Prostate gland (tissue), 2 donors: ENCODE measurements at places on chromosomes 16 and 17.
A peak's percentile ranks its signal among the peaks of the same experiment; 100 is the strongest.

- no peak for DNase-seq
Observed at GRCh38 chr16:51163366-51163765, 12.3 kb upstream of the SALL1 start.

GRCh38 chr17:79996291-79996690, 39.4 kb downstream of the TBC1D16 start:
- no peak for DNase-seq

GRCh38 chr17:12027658-12028057, 7.0 kb downstream of the MAP2K4 start:
- no peak for DNase-seq

- no peak for DNase-seq
Observed at GRCh38 chr17:58671969-58672368, 19.9 kb downstream of the TEX14 start.

GRCh38 chr17:27354051-27354490, 60.2 kb downstream of the WSB1 start:
- no peak for DNase-seq

DNA sequence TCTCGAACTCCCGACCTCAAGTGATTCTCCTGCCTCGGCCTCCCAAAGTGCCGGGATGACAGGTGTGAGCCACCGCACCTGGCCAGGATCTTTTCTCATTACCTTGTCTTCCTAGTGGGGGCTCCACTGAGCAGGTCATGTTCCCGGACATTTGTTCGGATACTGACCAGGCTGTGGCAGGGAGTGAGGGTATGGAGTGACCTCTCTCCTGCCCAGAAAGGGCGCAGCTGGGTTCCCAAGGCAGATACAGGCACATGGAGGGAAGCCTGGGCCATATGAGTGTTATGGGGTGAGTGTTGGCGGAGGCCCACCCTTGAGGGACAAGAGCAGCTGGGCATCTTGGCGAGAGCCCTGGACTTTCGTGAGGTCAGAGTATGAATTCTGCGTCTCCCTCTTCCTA, 5.5 kb downstream of the SERPINF1 start:
- DNase-seq: no peak

DNA sequence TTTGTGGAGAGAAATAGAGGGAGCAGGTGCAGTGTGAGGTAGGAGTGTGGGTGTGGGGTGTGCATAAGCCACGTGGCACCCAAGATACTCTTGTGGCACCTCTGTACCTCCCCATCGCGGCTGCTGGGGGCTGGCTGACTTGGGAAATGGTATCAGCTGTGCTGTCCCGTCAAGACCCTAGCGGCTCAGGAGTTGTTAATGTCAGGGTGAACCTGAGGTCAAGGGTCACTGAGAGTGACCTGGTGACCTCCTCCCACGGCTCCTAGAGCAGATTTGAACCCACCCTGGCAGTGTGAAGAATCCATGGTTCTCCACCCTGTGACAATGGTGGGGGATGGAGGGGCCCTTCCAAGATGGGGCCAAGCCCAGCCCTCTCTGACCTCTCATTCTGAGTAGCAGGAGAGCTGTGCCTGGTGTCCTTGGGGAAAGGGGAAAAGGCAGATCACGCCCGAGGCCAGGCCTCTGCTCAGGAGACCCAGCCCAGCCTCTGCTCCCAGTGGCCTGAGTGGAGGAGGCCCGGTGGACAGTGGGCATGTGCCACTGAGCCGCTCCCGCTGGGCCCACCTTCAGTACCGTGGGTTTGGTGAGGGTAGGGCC, 3.0 kb upstream of the WFIKKN2 start:
- no peak for DNase-seq

DNA sequence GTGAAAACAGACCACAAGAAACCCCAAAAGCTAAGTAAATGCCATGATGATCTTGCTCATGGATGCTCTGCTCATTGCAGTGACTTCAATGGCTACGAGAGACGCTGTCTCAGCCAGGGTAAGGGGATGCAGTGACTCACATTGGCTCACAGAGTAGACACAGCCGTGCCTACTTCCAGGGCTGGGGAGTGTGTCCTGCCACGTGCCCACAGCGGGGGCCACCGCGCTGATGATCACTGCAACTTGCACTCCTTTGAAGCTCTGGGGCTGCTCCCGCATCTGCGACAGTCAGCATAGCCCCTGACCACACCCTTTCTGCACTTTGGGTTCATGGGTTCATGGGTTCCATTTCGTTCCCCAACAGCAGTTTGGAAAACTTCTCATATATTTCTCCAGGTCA, 231.4 kb upstream of the RPL38 start:
- no peak for DNase-seq

DNA sequence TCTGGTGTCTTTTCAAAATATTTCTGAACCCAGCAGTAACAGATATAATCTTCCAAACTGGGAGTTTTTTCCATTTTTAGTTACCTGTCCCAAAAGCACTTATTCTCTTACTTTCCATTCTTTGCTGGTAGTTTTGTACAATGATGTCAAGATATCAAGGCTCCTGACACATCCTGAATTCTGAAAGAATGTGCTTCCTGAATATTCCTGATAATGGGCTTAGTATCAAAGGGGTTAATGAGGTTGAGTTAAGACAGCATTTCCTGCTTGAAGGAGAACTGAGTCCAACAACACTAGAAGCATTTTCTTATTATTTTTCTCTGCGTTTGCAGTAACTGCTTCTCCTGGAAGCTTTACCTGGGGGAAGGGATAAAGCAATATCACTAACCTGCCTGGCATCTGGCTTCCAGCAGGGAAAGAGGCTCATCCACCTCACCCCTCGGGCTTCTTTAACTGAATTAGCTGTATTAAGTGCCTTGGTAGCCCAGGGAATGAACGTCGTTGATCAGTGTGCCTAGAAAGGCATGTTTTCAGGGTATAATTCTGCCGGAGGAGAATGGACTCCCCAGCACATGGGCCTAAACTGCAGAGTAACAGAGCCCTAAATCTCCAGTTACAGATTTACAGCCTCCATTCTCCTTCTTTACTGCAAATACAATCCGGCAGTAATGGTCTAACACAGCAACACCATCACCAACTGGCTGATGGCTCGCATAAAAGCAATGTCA, 134.4 kb downstream of the SNX11 start:
- no peak for DNase-seq

GRCh38 chr17:39563476-39563875, 44.2 kb downstream of the NEUROD2 start:
- no peak for DNase-seq

DNA sequence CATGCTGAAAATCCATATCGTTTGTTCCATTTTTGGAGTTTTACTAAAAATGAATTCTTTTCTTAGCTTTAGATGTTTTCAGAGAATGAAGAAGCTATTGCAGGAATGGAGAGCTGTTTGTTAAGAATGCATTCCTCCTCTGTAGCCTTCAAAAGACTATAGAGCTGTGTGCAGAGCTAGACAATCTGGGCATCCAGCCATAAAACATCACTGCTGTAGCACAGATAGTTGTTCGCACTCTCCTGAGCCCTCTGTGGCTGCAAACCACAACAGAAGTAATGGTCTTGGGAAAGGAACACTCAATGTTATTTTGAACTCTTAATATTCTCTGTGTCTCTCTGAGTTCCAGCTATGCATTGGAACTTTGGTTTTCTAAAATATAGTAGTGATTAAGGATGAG, 4.9 kb downstream of the TNRC6C start:
- DNase-seq: peak; percentile 44

GRCh38 chr16:2776500-2777139, 460 bp downstream of the ELOB start:
- no peak for DNase-seq
